ENCODE measurements at places on chromosomes 11 and 22.

- DNase-seq, result no peak
These were observed 185.5 kb downstream of the MN1 start for GRCh38 chr22:27616033-27616432.

DNA sequence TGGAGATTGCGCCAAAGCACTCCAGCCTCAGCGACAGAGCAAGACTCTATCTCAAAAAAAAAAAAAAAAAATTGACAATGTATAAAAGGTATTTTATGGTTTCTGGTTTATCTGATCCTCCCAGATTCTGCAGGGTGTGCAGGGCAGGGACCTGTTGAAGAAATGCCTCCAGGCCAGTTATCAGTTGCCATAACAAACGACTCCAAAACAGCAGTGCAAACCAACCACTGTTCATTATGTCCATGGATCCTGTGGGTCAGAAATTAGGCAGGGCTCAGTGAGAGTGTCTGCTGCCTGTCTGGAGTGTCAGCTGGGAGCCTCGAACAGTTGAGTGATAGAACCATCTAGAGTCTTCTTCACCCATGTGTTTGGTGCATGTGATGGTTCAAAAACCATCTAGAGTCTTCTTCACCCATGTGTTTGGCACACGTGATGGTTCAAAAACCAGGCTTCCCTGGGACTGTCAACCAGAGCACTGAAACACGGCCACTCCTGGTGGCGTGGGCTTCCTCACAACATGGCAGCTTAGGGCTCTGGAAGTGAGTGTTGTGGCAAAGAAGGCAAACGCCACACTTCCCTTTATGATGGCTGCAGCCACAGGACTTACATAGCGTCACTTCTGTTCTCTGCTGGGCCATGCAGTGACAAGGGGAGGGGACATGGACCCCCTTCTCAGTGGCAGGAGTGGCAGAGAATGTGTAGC lies 115.1 kb upstream of the CRYBB3 start:
- no peak for DNase-seq

DNA sequence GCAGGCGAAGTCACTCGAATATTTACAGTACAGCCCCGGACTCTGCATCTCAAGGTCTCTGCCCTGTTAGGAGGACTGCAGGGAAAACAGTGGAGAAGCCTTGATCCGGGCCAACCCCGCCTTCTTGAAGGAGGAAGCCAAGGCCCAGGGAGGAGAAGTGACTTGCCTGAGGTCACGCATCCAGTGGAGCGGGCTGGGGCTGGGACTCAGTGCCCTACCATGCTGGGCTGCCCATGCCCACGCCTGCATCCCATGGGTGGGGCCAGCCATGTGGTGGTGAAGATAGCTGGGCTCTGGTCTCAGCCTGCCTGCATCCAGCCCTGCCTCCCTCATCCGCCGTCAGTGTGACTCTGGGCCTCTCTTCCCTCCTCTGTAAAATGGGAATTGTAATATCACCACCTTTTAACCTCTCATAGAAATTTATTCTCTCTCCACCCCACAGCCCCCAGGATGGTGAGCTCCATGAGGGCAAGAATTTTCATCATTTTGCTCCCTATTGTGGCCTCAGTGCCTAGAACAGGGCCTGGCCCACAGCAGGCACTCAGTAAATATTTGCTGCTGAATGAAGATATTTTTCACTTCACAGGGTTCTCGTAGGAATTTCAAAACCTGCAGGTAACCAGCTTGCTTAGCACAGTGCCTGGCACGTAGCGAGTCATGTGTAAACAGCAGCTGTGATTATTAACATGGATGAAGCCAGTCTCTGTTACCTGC lies 57.3 kb downstream of the OTOG start:
- DNase-seq, result no peak

- no peak for DNase-seq
These were observed 31.3 kb upstream of the CD82 start for GRCh38 chr11:44533921-44534711.

- no peak for DNase-seq
These were observed 63.6 kb downstream of the NFAM1 start for GRCh38 chr22:42368379-42369249.

DNA sequence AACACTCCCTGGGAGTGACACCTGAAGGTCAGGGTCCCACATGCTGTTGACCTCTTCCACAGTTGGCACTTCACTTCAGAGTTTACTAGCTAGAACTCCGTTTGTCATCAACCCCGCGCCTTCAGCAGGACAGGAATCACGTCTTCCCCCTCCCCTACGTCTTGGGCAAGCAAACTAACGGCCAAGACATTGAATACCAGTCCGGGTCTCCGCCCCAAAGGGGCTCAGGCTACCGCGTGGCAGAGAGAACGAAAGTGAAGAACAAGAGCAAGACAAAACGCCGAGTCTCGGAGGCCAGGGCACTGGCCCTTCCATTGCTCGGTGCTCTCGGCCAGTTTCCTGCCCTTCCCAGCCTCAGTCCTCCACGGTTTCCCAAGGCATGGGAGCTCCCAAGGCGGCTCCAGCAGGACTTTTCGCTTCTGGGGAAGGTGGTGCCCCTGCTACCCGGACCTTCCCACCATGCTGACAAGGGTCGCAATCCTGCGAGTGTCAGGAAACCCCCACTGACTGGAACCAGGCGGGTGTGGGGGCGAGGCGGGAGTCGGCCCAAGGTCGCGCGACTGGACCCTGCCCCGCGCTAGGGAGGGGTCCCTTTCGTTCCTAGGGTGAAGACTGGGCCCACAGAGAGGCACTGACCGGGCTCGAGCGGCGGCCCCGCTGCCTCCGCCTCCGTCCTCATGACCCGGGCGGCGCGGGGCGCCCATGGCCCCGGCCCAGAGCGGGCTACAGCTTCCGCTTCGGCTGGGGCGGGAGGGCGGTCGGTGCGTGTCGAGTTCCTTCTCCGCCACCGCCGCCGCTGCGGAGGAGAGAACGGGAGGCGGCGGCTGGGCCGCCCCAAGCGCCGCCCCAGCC lies at the start of gene GUCD1:
TSS of gene GUCD1 (minus strand) at position 826 of the 852 bp plus-strand sequence. CDS start at position 679, 147 bp downstream.
- no peak for DNase-seq

- no peak for DNase-seq
These were observed 10.2 kb downstream of the LGALS12 start for GRCh38 chr11:63516109-63516508.

GRCh38 chr11:134542401-134543165 lies 130.5 kb upstream of the B3GAT1 start:
- no peak for DNase-seq

DNA sequence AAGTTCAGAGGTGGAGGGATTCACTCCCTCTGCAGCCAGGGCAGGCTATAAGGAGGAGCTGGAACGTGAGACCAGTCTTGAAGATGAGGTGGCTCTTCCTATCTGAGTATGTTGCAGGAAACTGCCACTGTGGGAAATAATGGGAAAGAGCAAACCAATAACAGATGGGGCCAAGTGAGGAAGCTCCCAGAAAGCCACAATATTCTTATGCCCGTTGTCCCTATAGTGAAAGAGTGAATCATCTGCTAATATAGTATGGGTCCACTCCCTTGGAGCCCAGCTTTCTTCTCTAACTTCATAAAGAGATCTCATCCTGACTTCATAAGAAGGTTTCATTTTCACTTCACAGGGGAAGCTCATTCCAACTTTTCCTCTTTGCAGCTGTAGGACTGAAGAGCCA lies 206.4 kb downstream of the BLID start:
- DNase-seq, result no peak

DNA sequence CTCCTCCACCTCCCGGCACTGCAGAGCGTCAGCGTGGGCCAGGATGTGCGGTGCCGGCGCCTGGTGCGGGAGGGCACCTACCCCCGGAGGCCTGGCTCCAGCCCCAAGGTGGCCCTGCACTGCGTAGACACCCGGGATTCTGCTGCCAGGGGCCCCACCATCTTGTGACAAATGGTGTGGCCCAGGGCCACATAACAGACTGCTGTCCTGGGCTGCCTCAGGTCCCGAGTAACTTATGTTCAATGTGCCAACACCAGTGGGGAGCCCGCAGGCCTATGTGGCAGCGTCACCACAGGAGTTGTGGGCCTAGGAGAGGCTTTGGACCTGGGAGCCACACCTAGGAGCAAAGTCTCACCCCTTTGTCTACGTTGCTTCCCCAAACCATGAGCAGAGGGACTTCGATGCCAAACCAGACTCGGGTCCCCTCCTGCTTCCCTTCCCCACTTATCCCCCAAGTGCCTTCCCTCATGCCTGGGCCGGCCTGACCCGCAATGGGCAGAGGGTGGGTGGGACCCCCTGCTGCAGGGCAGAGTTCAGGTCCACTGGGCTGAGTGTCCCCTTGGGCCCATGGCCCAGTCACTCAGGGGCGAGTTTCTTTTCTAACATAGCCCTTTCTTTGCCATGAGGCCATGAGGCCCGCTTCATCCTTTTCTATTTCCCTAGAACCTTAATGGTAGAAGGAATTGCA lies 13.5 kb downstream of the TSKU start:
- DNase-seq, result no peak

- no peak for DNase-seq
These were observed 25.5 kb upstream of the HORMAD2 start for GRCh38 chr22:30054764-30055069.

DNA sequence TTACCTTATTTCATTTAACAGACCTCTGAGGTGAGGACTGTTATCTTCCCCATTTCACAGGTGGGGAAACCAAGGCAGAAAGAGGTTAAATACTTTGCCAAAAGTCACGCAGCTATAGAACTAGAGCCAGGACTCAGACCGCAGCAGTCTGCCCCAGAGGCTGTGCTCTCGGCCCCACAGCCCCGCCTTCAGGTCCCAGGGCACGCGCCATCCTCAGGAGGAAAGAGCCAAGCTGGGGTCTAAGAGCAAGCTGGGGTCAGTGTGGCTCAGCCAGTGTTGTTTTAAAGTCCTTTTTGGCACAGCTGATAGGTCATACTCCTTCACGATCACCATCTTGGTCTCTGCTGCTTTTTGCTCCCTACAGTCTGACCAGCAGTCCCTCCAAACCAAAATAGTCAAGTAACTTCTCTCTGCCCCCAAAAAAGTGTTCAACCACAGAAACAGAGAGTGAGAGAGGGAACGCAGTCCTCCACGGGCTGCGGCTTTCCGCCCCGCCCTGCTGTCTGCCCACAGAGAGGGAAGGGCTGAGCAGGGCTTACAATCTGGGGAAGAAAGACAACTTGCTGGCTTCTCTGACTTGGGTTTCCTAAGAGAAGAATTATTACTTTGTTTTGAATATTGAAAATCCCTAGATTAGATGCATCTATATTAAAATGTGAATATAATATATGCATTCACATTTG lies 137.2 kb upstream of the OPCML start:
- no peak for DNase-seq

DNA sequence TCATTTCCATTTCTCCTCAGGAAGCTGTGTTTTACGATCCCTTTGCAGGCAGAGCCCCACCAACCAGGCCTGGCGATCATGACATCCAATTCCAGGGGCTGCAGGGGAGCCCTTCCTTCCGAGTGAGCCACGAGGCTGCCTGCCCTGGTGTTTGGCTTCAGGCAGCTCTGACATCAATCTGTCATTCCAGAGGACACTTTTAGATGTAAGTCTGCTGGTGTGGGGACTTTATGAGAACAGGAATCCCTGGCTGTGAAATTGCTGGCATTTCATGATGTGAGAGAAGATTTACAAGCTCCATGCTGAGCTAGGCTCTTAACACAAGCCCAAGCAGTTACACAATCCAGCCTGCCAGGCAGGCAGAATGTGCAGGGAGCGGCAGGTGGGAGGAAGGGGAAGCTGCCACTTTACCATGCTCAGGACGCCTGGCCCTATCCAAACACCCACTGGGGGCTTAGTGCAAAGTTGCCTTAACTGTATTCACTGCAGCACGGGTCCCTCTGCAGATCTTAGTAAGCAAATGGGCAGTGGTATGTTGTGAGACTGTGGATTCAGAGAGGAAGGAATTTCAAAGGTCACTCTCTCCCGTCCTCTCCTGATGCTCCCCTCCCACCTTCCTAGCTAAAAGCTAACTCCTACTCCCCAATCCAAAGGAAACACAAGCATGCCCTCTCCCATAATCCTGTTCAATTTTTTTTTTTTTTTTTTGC lies 43.4 kb upstream of the MICAL2 start:
- no peak for DNase-seq

DNA sequence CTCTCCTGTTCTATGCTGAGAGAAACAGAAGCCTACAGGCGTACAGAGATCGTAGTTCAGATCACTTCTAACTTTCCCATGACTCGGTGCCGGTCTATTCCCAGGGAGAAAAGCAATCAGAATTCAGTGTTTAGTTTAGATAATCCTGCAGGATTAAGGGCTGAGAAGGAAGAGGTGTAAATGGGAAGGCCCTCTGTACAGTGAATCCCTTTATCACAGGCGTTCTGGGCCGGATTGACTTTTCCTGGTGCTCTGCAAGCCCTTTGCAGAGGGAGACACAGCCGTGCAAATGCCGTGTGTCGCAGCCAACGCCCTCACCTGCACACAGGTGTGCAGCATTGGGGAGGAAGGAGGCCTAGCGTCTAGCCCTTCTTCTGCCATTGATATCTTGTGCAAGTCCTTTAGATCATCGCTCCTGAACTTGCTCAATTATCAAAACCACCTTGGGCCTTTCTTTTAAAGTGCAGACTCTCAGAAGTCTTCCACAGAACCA lies 90.6 kb downstream of the DSCAML1 start:
- no peak for DNase-seq

GRCh38 chr11:14969901-14970323 lies 2.2 kb downstream of the CALCA start:
- no peak for DNase-seq

DNA sequence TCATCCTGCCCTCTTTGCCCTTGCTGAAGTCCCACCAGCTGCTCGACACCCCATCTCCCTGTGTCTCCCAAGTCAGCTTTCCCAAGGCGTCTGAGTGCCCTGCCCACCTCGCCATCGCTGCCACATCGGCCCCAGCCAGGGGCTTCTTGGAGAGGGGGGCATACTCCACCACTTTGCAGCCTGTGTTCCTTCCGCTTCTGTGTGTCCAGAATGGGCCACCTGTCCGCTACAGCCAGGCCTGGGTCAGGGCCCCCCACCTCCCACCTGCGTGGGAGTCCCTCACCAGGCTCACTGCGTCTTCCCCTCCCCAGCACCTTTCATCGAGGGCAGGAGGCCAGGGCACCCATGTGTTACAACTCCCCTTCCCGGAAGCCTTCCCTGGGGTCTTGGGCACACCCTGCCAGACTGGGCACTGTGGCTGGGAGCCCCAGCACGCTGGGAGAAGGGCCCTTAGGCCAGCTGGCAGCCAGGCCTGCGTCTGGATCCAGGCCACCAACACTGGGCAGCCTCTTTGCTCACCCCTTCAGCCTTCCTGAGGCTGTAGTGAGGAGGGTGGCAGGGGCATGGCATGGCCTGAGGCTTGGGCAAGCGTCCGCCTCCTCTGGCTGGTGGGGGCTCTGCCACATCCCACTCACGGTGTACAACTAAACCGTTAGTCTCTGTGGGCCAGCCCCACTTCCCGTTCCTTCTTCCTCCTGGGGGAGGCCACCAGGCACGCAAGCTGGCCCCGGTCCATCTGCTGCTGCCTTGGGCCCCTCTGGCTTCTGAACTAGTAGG lies 13.4 kb downstream of the CPT1A start:
- DNase-seq, result no peak

- DNase-seq, result no peak
These were observed 329.7 kb downstream of the TBC1D22A start for GRCh38 chr22:47091921-47092700.

GRCh38 chr11:34825670-34826383 lies 90.4 kb downstream of the APIP start:
- DNase-seq, result no peak
